Globus pallidus (tissue), 1 donor: ENCODE measurements at places on chromosomes 5 and 9.

GRCh38 chr9:23622396-23622795 lies 203.6 kb downstream of the ELAVL2 start:
- no peak for DNase-seq

DNA sequence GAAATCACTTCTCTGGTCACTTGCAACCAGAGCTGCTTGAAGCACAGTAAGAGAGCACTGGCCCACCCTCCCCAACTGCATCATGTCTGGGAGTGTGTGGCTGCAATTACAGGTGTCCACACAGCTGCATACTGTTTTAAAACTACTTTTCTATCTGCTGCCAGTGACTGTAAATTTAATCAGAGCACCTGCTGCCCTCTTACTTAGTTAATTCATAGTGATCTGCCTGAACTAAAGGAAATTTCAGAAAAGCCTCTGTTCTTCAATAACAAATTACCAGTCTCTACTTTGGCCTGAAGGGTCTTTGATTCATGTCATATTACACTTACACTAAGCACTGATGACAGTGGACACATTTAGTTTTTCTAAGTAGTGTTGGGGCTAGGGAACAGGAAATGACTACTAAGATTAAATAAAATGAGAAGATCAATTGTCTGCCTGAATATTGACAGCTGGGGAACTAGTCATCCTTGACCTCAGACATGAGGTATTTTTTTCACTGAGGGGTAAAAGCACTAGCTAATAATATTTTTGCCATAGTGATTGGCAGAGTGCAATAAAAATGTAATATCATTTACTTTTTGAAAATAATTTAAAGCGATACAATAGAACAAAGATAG lies 788.9 kb upstream of the GRAMD2B start:
- DNase-seq = no peak

DNA sequence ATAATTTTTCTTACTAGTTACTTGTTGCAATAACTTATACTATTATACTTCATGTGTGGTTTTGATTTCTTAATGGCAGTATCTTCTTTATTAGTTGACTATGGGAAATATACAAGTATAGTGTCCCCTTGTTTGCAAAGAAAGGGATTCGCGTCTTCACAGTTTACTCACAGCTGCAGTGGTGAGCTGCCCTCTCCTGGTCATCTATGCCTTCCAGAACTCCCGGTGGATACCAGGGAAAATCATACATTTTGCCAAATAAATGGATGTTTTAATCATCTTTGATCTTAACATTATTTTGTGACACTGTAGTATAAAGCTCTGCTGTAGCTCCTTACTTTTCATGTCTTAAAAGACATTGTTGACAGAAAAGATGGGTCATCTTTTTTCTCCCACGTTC lies 142.0 kb downstream of the ZCCHC7 start:
- DNase-seq = peak; percentile 31

DNA sequence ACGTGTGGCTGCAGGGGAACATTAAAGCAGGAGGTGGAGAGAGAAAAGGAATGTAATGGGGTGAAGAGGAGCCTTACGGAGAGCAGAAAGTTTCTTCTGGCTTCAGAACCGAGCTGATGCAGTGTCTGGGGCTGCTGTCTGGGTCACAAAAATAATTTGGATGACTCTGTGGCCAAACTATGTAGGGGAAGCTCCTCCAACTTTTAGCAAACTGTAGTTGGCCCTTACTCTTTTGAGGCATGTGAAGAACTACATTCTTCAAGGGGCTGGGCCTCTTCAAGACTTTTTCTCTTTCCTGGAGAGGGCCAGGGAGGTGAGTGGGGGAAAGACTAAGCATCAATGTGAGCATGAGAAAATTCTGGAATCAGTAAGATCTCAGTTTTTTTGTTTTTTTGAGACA lies 31.9 kb upstream of the SPARC start:
- no peak for DNase-seq

GRCh38 chr5:58545912-58546311 lies 37.0 kb upstream of the RAB3C start:
- no peak for DNase-seq

GRCh38 chr9:1421436-1421835 lies 371.3 kb downstream of the DMRT2 start:
- DNase-seq = no peak

DNA sequence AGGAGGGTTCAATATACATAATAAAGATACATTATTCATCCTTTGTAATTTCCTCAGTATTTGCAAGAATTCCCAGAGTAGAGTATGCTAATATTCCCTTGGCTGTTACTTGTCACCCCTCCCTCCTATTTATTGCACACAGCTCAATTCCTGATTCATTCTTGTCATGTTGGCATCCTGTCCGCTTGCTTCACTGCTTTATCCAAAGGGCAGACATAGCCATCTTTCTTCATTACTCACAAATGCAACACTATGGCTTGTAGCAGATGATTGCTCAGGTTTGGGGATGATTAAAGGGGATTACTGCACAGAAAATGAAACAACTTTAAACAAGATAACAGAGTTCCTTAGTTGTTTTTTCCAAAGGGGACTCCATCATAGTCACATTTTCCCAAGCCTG lies 1.2 kb upstream of the IL33 start:
- no peak for DNase-seq

GRCh38 chr5:79612667-79613198 lies 492 bp downstream of the TENT2 start:
- DNase-seq = no peak

GRCh38 chr9:95479330-95479729 lies 37.4 kb downstream of the PTCH1 start:
- DNase-seq = no peak

DNA sequence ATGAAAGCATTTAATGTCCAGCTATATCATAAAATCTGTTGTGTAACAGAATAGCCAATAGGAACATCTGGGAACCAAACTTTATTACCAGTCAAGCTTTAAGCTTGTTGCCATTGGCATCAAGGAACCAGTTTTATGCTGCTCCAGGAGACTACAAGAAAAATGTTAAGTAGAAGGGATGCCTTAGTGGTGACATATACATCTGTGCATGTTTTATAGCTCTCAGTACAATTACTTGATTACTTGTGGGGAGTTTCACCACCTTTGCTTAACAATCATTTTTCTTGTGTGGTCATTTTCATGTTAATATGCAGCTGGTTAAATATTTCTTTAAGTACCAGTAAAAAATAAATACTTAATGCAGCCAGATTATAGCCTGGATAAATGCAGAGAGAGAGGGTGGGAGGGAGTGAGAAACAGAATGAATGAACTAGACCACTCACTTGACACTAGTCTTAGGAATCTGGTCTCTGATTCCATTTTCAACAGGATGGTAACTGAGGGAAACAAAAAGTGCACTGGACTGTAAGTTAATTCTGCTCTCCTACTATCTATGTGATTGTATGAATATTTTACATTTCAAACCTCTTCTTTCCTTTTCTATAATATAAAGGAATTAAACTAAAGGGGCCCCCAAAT lies 35.7 kb upstream of the LURAP1L start:
- DNase-seq = no peak

DNA sequence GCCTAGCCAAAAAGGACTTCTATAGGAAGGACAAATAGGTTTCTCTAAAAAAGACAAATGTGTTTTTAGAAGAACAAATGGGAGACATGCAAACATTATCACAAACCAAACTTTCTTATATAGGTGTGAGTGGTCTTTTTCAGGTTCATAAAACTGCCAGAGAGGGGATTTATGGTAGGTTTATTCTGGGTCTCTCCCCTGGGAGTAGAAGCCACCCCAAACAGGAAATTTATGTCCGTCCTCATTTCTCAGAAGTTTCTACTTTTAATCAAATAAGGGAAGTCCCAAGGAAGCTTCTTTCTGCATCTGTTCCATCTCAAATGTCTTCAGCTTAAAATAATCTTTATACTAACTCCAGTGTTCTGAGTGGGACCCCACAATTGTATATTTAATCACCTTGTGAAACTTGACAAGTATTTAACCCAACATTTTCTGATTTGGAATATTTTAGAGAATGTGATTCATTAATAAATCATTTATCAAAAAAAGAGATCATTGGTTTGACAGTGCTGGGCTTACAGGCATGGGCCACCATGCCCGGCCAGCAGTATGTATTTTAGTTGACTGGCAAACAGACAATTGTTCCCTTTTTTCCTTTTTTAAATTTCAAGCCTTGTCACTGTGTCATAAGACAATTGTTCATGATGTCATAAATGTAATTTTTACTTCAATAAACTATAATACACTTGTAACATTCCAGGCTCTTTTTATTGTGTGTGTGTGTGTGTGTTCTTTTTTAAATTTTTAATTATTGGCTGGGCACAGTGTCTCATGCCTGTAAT lies 44.6 kb upstream of the GLDC start:
- no peak for DNase-seq

DNA sequence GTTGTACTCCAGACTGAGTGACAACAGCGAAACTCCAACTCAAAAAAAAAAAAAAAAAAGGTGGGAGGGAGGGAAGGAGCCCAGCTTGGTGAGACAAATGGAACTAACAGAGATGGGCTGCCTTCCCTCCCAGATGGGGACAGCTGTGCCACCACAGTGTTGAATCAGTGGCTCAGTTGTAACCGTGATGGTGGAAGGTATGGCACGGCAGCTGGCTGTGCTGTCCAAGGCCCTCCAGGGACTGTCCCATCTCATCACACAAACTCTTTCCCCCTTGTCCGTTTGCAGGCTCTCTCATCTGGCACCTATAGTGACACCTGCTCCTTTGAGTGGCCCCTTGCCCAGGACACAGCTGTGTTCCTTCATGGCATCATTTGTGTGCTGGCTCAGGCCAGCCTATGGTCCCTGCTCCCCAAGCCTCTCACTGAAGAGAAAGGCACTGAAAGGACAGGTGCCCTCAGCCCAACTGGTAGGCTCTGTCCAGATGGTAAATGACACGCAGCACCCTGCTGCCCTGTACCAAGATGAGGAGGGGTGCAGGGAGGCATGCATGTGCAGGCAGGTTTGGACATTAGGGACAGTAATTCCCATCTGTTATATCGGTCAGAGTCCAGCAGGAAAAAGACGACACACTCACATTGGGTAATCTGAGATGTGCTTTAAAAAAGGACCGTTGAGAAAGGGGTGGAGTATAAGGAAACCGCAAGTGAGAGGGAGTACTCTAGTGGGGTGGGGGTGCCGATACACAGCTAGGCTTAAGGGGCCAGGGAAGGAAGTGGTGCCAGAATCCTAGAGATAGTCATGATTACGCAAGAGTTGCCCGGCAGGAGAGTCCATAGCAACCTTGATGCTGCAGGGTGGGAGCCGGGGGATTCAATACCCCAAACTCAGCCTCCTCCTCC lies 4.3 kb downstream of the SMIM33 start:
- DNase-seq = no peak

GRCh38 chr5:88830567-88830966 lies 52.4 kb downstream of the MEF2C start:
- DNase-seq = no peak

DNA sequence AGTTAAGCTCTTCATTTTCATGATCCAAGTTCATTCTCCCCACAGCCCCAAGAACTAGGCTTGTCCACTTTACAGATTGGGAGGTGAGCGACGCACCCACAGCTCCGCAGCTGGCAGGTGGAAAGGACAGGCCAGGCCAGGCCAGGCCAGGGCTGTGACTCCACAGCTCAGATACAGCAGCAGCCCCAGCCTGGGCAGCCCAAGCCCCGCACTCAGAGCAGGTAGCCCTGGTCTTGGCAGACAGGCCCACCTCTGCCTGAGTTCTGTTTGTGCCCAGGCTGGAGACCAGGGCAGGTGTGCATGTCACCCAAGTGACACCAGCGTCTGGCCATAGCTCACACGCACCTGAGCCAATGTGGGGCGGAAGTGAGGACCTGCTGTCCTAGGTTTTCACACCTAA lies 124.7 kb downstream of the WNK2 start:
- DNase-seq = no peak

DNA sequence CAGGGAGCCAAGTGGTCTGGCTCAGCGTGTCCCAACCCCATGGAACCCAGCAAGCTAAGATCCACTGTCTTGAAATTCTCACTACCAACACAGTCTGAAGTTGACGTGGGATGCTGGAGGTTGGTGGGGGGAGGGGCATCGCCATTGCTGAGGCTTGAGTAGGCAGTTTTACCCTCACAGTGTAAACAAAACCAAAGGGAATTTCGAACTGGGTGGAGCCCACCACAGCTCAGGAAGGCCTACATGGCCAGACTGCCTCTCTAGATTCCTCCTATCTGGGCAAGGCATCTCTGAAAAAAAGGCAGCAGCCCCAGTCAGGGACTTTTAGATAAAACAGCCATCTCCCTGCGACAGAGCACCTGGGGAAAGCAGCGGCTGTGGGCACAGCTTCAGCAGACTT lies 17.1 kb upstream of the FBXL17 start:
- no peak for DNase-seq

DNA sequence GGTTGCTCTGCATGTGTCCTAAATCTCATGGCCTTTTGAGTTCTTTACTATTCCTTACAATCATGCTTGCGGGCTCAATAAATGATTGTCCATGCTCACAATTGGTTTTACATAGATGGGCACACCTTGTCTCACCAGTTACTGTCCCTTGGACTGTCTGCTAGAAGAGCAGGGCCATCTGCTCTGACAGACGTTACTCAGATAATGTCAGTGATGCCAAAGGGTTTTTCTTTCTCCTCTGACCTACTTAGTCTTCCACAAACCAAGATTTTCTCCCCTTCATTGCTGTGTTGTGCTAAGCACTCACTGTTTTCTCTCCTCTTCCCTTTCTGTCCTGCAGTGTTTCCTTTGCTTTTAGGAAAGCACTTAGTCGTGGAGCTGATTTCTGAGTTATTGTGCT lies 562.3 kb downstream of the KIF4B start:
- DNase-seq = no peak

GRCh38 chr5:43312699-43313034 lies 545 bp downstream of the HMGCS1 start:
- no peak for DNase-seq

GRCh38 chr5:117107859-117108258 lies 533.2 kb upstream of the SEMA6A start:
- DNase-seq = no peak

- DNase-seq = no peak
Measured at GRCh38 chr9:91024841-91025240, 223.2 kb downstream of the SYK start.

GRCh38 chr9:133230093-133230492 lies 21.0 kb upstream of the OBP2B start:
- DNase-seq = no peak

- no peak for DNase-seq
Measured at GRCh38 chr9:16134351-16134750, 581.5 kb downstream of the CCDC171 start.

GRCh38 chr9:6051511-6051950 lies 36.1 kb upstream of the RANBP6 start:
- no peak for DNase-seq

GRCh38 chr5:145350513-145350912 lies 484.6 kb downstream of the PRELID2 start:
- DNase-seq = no peak

DNA sequence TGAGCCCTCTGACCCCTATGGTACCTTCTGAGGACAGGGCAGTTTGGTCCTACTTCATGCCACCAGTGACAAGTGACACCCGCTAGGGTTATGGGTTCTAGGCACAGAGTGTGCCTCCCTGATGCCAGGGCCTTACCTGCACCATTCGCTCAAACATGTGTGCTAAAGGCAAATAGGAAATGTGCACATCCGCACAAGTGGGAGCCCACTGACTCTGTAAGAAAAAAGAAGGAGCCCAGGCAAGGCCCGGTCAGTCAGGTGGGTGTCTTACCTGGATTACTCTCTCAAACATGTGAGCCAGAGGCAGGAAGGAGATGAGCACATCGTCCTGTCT lies 29.1 kb upstream of the MEIKIN start:
- no peak for DNase-seq

GRCh38 chr5:88657136-88657535 lies 225.8 kb downstream of the MEF2C start:
- peak; percentile 51 for DNase-seq

- DNase-seq = no peak
Measured at GRCh38 chr5:152237531-152237930, 167.5 kb downstream of the NMUR2 start.
